CD4-positive, CD25-positive, alpha-beta regulatory T cell (primary cell): ENCODE measurements at places on chromosomes 13 and 19. TPM values are rescaled to one million over a fixed set of nuclear protein-coding genes. Genes with fewer than 3 reads are reported as not detected.

The UPK1A gene
- not detected for polyA plus RNA-seq

The CYP4F12 gene
- not detected for polyA plus RNA-seq

The NCAN gene
- not detected for polyA plus RNA-seq

The MISP gene
- not detected for polyA plus RNA-seq

The FCGBP gene
- 0.06 TPM for polyA plus RNA-seq

The TNFSF13B gene
- polyA plus RNA-seq = 22.2 TPM

The IL17D gene
- 0.21 TPM for polyA plus RNA-seq
